ENCODE measurements at places on chromosomes 4 and X.

GRCh38 chr4:176123710-176124407 lies 58.2 kb downstream of the WDR17 start:
- no peak for DNase-seq

DNA sequence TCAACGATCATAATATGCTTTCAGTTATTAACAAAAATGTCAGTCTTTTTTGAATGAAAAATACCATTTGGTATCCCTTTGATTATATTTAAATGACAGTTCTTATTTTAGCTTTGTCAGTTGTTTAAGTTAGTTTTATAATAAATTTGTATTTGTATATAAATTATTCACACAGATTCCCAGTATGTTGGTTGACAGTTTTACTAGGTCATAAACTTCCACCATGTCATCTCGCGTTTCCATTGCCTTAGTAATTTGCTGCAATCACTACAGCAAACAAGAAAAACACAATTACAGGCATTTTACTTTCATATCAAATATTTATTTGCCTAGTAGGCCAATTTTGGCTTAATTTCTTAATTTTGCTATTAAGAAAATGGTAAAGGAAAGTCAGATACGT lies 109.6 kb upstream of the ANK2 start:
- DNase-seq = no peak

DNA sequence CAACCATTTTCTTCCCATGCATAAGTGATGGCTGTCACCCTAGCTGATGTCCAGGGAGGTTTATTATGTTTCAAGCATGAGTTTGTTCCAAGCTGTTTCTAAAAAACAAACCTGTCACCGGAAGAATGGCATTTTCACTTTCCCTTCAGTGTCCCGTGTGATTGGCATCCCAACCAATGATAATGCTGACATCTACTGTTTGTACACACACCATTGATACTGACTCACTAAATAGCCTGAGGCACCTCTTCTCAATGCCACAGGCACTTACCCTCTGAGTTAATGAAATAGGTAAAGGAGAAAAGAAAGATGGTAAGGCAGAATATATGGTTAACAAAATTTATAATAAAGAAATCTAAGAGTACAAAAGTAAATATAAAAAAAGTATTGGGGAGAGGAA lies 23.1 kb upstream of the VCX2 start:
- DNase-seq = no peak

DNA sequence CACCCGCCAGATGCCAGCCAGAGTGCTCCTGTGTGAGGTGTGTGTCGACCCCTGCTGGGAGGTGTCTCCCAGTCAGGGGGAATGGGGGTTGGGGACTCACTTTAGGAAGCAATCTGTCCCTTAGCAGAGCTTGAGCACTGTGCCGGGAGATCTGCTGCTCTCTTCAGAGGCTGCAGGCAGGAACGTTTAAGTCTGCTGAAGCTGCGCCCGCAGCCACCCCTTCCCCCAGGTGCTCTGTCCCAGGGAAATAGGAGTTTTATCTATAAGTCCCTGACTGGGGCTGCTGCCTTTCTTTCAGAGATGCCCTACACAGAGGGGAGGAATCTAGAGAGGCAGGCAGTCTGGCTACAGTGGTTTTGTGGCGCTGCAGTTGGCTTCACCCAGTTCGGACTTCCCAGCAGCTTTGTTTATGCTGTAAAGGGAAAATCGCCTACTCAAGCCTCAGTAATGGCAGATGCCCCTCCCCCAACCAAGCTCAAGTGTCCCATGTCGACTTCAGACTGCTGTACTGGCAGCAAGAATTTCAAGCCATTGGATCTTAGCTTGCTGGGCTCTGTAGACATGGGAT lies 80.8 kb downstream of the CCSER1 start:
- no peak for DNase-seq

DNA sequence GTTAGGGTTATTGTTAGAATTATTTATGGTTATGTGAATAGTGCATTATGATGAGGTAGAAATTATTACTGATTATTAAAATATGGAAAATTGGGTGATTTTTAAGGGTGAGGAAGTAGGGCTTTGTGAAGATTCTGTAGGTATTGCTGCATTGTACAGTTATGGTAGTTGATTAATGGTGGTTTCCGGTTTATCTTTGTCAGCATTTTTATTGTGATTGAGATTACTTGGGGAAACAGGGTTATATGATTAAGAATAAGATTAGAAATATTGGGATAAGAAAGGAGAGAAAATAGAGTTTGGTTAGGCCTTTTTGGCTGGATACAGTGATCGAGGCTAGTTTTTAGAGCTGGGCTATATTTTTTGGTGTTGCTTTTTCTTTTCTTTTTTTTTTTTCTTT lies 8.6 kb upstream of the IGBP1 start:
- no peak for DNase-seq

- no peak for DNase-seq
Observed at GRCh38 chr4:24568425-24568824, 15.9 kb downstream of the DHX15 start.

GRCh38 chr4:172978848-172979247 lies 189.8 kb upstream of the GALNT7 start:
- DNase-seq = no peak

DNA sequence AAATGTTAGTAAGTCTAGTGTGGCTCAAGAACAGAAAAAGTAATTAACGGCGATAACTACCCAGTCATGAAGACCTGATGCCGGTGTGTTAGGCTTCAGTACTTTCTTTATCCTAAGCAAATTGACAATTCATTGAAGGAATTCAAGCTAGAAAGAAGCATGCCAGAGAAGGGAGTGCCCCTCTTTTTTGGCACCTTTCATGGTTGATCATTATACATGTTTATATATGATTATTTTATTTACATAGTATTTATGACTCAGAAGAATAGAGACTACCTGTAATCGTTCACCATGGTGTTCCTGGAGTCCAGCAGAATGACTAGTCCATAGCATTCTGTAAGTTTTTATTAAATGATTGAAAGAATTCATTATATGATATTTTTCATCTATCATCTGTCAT lies 548.3 kb upstream of the SLIT2 start:
- DNase-seq = no peak

GRCh38 chr4:169460081-169460480 lies 152.3 kb downstream of the NEK1 start:
- no peak for DNase-seq
